ENCODE measurements at places on chromosomes 12 and 14.

GRCh38 chr14:54050759-54051158 is 94.1 kb upstream of the BMP4 start:
- no peak for DNase-seq

- DNase-seq = no peak
These were observed 1.7 kb downstream of the C1QL4 start for GRCh38 chr12:49335118-49335954.

DNA sequence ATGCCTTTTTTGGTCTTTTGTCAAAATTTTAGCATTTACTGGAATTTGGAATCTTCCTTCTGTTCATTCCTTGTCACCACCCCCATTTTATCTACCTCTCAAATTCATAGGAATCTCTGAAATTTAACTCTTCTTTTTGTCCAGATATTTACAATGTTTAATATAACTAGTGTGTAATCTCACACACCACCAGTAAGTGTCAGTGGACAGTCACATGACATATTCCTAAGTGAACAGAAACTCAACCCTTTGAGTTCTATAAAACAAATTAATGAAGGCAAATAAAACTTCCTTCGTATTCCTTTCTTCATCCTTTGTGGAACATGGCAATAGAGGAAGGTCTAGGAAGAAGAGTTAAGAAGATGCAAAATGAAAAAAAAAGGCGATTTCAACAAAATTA is 26.6 kb downstream of the ATF7 start:
- DNase-seq = no peak

GRCh38 chr12:21774358-21775132 is at the start of gene KCNJ8:
TSS of gene KCNJ8 (minus strand) at chr12:21774706. CDS start at chr12:21773616, 1,090 bp downstream.
- no peak for DNase-seq

- DNase-seq = no peak
These were observed 44.3 kb downstream of the ATP23 start for GRCh38 chr12:57985685-57986084.

DNA sequence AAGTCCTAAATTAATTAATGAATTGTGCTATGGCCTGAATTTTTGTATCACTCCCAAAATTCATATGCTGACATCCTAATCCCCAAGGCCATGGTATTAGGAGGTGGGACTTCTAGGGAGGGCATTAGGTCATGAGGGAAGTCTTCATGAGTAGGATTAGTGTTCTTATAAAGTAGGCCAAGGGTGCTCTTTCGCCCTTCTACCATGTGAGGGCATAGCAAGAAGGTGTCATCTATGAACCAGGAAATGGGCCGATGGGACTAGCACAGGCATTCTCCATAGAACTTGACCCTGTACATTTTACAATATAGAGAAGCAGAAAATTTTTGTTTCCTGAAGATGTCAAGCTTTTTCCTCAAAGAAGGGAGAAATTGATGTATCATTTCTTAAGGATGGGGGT is 12.5 kb downstream of the SYT10 start:
- no peak for DNase-seq

DNA sequence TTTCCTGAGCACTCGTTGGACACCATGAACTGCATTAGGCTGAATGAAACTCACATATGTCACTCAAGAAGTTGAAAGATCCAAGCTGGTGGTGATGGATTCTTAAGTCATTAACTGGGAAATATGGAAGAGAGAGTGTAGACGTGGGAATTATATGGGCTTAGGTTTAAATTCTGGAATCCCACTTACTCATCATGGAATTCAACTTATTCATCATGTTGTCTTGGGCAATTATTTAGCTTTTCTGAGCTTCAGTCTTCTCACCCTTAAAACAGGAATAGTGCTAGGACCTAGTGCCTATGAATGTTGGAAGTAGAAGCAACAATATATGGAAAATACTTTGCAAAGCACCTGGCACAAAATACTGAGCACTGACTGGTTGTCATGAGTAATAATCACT is 292.4 kb upstream of the TBX3 start:
- no peak for DNase-seq

DNA sequence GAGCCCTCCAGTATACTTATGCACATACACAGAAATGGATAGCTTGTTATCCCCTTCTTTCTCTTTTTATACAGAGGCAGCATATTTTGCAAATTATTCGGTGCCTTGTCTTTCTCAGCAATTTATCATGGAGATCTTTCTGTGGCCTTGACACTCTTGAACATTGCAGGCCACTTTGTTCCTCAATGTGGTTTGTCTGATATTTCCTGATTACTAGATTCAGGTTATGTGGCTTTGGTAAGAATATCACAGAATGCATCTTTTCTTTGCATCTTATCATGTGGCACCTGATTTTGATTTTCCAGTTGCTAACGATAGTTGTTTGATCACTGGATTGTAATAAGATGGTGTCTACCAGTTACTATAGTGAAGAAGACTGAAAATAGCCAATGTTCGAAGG is 7.1 kb upstream of the SNRPF start:
- no peak for DNase-seq

GRCh38 chr14:71560751-71561150 is 371.5 kb upstream of the RGS6 start:
- no peak for DNase-seq

DNA sequence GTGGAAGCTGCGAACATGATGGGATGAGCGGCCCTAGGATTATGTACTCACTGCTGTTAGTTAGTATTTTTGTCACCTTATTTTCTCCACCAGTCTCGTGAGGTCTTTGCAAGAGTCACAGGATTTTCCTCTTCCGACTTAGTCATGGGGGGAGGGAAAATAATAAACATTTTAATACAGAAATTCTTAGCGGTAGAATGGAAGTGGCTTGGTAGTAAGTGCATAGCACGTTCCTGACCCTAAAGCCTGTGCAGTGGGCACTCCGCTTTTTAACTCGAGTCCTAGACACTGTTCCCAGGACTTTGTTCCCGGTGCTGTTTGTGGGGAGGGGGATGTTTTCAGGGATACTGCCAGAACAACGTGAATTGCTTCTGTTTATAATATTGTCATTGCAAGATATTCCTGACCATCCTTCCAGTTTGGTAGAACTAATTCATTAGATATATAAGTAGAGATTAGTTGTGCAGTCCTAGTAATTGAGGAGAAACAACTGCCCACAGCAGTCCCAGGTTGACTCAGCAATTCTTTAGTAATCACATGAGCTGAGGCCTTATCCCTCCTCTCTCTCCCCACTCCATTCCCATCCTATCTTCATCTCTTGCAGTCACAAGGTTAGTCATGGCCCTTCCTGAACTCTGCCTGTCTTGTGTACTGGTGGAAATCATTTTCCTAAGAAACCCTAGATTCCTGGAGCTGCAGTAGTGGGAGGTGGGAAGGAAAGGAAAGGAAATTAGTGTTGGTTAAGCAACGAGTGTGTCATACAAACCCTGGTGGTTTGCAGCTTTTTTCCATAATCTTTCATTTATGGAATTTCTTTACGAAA is 799 bp downstream of the SLC38A6 start:
- no peak for DNase-seq

DNA sequence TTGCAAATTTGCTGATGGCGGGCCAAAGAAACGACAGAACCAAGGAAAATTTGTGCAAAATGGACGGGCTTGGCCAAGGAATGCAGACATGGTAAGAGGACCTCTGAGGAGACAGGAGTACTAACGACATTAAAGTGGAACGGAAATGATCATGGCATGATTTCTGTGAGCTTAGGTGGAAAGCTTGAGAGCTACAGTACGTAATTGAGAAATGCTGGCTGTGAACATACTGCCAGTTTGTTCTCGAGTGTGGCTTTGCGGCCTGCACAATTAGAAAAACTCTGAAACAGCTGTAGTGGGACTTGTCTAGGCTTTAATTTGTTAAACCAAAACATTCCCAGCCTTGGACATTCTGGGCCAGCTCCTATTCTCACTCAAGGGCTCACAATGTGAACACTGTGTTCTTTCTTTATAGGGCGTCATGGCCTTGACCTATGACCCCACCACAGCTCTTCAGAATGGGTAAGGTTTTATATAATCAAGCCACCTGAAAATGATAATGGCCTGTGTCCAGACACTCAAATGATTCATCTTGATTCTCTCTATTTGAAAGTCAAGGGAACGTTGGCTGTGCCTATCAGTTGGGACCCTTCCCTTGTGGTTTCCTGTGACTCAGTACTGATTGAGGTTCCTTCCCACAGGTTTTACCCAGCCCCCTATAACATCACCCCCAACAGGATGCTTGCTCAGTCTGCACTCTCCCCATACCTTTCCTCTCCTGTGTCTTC is 48.5 kb downstream of the BAZ2A start:
- DNase-seq = no peak

- no peak for DNase-seq
These were observed 331.9 kb downstream of the BTG1 start for GRCh38 chr12:91813701-91814100.

- DNase-seq = no peak
These were observed 141.3 kb downstream of the TSPAN9 start for GRCh38 chr12:3218228-3219171.

DNA sequence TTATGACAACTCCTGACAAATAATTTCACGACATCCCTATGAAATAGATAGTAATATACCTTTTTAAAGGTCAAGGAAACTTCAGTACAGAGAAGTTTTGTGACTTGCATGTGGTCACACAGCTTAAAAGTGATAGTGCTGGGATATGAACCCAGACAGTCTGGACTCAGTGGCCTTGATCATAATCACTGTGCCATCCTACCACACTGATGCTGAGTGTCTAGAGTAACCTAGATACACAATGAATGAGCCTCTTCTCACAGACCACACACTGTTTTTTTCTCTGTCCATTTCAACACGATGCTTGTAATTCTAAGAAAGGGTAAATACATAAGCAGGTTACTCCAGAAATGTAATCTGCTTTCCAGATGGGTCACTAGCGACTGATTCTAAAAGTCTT is 88.2 kb downstream of the SYNE2 start:
- no peak for DNase-seq

DNA sequence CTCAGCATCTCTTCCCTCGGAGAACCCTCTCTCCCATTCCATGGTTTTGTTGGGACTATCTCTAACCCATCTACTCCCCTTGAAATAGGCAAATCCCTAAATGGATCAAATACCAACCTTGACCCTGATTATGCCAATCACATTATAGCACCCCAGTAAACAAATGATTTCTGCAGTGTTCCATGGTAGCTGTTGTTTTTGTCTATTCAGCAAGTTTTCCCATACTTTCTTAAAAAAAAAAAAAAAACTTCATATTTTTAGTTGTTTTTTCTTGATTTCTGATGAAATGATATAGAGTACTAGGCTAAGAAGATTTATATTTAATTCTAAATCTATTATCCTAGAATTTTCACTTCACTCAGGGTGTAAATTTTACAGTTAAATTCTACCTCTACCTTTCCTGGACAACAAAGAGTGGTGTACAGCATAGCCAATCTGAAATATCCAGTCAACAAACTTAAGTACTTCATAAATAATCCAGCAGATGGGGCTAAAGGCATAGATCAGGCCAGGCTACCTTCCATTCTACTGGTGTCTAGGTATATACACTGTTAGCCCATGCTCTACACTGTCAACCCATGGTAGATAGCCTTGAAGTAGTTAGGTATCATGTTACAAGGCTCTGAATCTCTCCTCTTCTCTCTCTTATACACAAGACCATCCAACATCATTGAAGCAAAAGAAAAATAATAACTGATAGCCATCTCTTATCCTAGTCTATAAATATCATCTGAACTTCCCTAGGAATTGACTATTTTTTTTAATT is 82.2 kb downstream of the PLEKHG7 start:
- no peak for DNase-seq

- DNase-seq = no peak
These were observed 60.4 kb upstream of the BTG1 start for GRCh38 chr12:92206011-92206410.

DNA sequence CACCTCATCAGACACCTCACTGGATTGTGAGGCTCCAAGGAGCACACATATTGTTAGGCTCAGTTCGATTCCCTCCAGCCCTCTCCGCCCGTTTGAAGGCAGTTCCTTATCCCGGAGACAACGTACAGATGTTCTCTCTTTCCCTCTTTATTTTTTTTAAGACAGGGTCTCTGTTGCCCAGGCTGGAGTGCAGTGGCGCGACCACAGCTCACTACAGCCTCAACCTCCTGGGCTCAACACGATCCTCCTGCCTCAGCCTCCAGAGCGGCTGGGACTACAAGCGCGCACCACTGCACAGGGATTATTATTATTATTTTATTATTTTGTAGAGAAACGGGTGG is 718 bp upstream of the TROAP start:
- DNase-seq = no peak

DNA sequence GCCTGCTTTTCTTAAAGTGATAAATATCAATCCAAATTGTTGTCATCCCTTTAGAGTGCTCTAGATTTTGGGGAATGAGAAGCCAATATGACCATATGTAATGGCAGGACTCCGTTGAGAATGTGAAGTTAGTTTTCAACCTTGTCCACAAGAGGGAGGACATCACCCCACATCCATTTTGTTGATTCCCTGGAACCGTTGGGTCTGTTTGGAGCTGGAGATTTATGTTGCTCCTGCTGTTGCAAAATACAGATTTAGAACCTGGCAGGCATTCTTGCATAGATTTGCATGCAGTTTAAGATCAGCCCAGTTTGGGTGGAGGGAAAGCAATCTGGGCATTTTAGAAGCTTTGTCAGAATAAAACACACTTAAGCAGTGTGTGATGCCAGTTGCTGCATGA is 620.1 kb downstream of the NRXN3 start:
- no peak for DNase-seq

- DNase-seq = no peak
These were observed at the start of gene ADCY4 for GRCh38 chr14:24334431-24335291. TSS of gene ADCY4 (minus strand) at chr14:24335071. CDS start at chr14:24334652, 419 bp downstream.

GRCh38 chr14:102280376-102280962 is 24.5 kb downstream of the MOK start:
- no peak for DNase-seq

GRCh38 chr14:54676812-54677708 is 110.1 kb downstream of the SAMD4A start:
- DNase-seq = no peak

DNA sequence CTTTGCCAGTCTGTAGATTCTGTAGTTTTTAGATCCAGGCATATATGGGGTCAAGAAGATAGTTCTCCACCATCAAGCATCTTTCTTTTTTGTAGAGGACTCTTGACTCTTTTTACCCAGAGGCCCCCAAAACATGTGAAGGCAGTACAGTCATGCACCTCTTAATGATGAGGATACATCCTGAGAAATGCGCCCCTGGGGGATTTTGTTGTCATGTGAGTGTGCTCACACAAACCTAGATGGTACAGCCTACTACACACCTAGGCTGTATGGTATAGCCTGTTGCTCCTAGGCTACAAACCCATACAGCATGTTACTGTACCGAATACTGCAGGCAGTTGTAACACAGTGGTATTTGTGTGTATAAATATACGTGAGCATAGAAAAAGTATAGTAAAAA is 23.0 kb downstream of the EVL start:
- no peak for DNase-seq

DNA sequence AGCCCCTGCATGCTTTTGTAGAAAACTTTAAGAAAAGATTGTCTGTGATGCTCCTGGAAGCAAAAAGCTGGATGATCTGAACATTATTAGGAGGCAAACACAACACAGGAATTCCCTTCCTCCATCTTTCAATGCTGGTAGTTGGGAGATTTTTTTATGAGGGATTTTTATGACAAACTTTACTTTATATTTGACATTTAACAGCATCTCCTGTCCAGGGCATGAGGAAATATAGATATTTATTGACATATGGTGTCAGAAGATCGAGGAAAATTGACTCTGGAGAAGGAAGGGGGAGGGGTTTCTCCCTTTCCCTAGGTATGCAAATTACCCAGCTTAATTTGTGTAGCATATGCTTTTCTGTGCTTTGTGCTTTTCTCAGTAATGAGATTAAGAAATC is 37.8 kb upstream of the CISTR start:
- DNase-seq = no peak

- no peak for DNase-seq
These were observed 78.5 kb downstream of the MAP1LC3B2 start for GRCh38 chr12:116637589-116638150.

Data from stimulated activated CD4-positive, alpha-beta T cell treated with anti-CD3 and anti-CD28 coated beads, TNF-alpha, amount 100 ng/mL, for 48 hours (primary cell).